Right lobe of liver (tissue), 6 donors: ENCODE measurements at places on chromosomes 2 and 18. TPM values are rescaled to one million over a fixed set of nuclear protein-coding genes. Genes with fewer than 3 reads are reported as not detected.
A peak's percentile ranks its signal among the peaks of the same experiment; 100 is the strongest.

- no peak for DNase-seq
These were observed 102.9 kb downstream of the MRO start for GRCh38 chr18:50716902-50717301.

DNA sequence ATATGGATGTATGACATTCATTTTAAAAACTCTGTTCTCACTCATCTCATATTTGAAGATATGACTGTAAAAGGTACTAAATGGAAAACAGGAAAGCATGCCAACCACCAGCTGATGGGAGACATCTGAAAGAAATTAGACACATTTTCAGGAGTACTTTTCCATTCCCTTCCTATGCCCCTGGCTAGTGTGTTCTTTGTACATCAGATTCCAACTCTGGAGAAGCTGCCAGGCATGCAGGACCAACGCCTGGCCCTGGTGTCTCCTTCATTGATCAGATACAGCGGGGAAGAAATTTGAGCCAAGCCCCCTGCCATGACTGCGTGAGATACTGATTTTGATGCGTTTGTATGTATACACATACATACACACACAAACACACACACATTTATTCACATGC is 599.0 kb upstream of the SYT4 start:
- no peak for DNase-seq

DNA sequence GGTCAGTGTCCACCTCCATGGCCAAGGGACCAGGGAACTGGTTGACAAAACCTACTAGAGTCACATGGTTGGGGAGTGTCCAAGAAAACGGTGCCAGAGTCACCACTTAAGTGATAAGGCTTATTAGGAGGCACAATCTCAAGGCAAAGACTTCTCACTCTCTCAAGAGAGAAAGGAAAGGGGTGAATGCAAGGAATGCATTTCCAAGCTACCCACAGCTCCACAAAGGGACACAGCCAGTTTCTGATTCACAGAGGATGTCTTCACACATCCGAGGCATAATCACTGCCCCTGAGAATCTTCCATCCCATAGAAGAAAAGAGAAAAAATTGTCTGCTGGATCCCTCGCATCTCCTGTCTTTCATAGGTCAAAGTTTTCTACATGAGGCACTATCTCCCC is 269.3 kb downstream of the TNS1 start:
- no peak for DNase-seq

DNA sequence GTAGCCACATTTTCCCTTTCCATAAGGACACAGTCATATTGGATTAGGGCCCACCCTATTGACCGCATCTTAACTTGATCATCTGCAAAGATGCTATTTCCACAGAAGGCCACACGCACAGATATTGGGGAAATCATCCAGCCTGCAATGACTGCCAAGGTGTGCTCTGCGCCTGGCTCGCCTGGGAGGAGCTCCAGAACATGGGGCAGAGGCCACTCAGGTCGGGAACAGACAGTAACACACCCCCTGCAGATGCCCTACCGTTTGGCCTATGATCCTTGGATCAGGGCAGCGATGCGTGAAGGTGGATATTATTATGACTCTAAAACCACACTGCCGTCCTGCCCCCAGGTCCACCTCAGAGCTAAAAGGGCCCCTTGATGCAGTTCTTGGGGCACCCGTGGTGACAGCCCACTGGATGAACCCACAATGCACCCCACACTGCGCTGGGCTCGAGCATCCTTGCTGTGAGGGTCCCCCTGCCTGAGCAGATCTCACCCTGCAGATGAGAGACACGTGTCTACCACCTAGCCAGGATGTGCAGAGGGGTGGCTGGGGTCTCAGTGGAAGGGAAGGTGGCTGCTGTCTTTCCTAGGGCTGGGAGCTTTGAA is 72.9 kb upstream of the ZNF516 start:
- DNase-seq, result no peak

GRCh38 chr2:187994464-187995331 is 297.0 kb upstream of the GULP1 start:
- DNase-seq, result peak; percentile 51

ZNF236 gene
- 5.5 TPM for total RNA-seq

- DNase-seq, result no peak
These were observed 83.2 kb upstream of the EPHA4 start for GRCh38 chr2:221655300-221655699.

DNA sequence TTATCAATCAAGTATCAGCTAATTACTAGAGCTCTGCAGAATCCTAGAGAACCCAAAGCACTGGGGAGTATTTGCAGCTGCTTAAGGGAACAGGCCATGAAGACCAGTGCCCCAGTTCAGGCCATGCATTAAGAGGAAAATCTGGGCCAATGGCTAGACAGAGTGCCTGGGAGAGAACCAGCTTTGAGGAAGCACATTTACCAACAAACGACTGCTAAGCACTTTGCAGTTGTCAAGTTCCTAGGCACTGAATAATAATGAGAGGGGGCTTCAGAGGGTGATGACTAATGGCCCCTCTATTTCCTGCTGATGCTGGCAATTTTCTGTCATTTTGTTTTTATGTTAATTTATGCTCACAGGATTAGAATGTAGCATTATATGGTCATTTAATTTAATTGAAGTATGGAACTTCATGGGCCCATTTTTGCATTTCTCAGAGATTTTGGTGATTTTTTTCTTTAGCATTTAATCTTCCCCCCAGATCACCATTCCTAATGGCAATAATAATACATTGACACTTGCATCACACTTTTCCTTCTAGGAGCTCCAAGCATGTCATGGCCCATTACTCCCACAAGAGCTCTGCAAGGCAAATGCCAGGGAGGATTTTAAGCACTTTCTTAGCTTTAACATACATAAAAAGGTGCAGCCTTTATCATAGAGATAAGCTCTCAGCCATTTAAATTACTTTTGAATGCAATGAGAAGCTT is 147.7 kb upstream of the SPATS2L start:
- no peak for DNase-seq

DNA sequence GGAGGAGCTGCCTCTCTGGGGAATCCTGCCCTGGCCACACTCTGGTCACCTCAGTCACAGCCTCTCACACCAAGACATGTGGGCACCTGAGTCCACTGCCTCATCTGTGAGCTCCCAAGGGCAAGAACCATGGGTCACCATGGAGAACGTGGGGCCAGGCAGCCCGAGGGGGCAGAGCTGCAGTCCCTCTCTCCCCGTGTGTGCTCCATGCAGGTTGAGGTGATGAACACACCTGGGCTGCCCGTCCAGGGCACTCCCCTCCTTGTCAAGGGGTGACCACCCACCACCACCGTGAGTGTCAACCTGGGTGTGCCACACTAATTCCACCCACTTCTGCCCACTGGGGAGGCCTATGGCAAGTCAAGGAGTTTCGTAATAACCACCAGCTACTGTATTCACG is 159.6 kb upstream of the RAB6C start:
- no peak for DNase-seq
